ENCODE measurements at places on chromosomes 6 and 20.

GRCh38 chr20:17914957-17915356, 53.6 kb downstream of the SNX5 start:
- no peak for DNase-seq

DNA sequence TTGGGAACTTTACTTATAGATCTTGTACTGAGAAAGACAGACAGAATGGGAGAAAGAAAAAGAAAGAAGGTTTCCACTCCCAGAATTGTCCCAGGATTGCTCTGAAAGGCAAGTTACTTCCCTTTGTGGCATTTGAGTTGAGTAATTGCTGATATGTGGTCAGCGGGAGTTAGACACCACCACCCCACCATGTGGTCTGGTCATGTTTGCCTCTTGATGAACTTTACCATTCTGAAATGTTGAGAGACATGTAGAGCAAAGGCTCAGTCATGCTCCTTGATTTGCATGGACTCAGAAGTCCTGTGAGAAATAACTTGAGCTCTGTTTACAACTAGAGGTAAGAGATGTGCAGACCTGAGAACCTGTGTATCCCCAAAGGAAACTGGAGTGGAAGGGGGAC, 17.1 kb downstream of the TCF21 start:
- DNase-seq = no peak

GRCh38 chr20:36745234-36745926, 510 bp downstream of the NDRG3 start:
- no peak for DNase-seq

DNA sequence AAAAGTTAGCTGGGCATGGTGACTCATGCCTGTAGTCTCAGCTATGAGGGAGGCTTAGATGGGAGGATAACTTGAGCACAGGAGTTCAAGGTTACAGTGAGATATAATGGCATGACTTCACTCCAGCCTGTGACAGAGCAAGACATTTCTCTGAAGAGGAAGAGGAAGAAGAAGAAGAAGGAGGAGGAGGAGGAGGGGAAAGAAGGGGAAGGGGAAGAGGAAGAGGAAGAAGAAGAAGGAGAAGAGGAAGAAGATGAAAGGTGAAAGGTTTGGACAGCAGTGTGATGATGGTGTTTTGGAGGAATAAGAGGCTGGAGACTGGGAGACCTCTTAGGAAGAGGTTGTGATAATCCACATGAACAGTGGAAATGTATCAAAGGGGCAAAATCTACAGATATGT, 410.7 kb upstream of the JAG1 start:
- DNase-seq = no peak

- no peak for DNase-seq
Measured at GRCh38 chr20:36862857-36863668, 12.9 kb upstream of the TLDC2 start.

DNA sequence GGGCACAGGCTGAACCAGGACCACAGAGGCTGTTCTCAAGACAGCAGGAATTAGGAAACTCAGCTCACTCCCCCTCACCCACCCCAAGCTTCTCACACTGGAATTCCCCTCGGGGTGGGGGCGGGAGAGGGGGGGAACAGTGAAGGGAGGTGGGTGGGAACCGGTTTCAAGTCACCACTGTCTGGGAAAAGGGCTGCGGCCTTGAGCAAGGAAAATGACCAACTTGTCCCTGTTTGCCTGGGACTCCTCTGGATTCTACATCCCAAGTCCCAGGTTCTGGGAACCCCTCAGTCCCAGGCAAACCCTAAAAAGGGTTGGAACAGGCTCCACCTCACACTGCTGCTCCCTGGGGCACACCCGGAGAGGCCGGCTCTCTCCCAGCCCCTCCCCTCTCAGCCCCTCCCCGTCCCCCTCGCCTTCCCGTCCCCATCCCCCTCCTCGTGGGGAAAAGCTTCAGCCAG, 230.7 kb downstream of the TFAP2C start:
- no peak for DNase-seq

DNA sequence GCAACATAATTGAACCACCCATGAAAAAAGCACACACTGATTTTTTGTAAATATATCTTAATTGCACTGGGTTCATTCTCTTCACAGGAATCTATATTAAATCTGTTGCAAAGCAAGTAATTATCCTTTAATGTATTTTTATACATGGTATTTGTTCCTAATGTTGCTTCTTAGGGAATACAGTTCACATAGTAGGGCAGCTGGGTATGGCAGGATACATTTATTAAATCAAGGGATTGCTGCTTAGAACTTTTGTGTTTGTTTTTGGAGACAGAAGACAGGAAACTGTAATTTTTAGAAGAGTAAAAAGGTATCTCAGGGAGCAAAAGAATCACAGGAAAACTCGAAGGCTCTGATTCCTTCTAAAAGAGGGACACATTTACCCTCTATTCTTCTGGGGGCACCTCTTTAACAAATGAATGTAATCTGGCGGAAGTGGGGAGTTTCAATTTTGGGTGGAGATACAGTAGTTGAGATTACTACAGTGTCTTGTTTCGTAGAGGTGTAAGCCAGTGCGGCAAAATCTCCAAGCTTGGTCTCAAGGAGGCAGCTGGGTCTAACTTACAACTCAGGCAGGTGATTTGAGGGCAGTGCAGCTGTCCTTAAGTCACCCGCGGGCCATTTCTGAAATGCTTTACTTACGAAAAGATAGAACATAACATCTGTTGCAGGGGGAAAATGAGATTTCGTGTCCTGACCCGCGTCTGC, 812 bp upstream of the SMIM13 start:
- no peak for DNase-seq

- no peak for DNase-seq
Measured at GRCh38 chr6:3370361-3371221, 86.3 kb downstream of the SLC22A23 start.

DNA sequence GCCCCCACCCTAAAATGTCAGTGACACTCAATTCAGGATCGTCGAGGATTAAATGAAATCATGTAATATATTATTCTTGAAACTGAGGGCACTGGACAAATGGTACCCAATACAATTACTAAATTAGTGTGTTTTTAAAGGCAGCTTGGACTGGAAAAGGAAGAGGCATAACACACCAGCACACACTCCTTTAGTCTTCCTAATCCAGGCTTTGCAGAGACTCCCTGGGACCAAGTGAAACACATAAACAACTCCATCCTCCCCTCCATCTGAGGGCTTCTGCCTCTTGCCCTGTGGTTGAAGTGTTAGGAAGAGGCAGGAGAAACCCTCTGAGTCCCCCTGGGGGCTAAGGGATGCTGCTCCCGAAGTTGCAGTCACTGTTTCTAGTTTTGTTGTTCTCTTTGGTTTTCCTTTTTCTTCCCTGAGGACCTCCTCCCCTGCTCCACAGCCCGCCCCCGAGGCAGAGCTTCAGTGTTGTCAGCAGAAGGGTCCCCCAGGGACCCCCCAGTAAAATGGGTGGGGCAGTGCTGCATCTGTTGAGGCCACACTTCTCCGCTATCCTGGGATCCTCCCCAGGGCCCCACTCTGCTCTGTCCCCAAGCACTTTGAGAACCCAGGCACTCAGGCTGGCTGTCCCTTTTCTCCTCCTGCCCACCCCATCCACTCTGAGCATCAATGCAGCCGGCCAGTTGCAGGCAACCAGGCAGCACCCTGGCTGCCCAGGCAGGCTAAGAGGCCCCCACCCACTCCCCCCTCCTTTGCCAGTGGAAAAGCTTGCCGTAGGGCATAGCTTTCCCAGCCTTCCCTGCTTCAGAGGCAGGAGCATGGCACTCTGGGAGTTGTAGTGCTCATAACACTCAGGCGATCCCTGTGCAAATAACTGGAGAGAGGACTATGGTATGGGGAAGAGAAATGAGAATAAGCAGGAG, 5.9 kb downstream of the TMEM63B start:
- peak; percentile 52 for DNase-seq

DNA sequence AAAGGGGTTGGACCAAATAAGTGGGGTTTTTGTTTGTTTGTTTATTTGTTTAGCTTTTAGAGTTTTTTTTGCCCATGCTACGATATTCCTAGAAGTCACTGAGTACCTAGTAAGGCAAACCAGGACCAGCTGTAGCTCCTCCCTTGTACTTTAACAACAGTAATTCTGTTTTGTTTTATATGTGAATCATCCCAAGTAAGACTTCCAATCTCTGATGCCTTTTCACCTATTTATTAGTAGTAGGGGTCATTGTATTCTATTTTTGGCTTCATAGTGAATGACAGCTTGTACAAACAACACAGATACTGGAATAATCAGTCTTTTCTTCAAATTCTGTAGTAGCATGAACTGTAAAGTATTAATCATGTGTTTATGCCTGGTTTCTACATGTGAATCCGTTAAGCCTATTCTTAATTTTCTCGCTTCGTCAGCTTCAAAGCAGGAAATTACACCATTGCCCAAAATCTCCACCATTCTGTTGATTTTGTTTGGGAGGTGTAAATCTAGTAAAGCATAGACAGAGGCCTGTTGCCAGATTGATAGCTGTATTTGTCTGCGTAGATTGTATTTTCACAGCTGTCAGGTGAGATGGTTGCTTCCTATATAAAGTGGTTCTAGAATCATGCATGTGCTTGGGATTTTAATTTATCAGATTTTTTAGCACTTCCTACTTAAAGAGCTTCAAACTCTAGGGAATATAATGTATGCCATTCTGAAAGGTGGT, 151.5 kb upstream of the FLRT3 start:
- DNase-seq = no peak

- no peak for DNase-seq
Measured at GRCh38 chr6:128365520-128366160, 154.8 kb downstream of the PTPRK start.

DNA sequence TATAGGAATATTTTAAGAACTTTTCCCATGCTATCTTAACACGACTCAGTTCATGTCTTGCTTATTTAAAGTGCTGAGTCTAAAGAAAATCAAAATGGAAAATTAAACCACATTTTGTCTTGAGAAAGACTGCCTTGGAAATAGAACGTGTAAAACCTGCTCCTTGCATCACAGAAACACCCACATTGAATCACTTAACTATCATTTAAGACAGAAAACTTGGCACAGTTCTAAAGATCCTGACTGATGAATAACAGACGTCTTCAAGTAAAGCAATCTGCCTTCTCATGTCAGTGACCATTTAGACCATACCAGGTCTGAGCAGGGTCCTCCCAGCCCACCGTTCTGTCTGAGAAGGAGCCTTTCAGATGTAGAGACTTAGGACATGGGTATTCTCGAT, 7.4 kb downstream of the PERP start:
- DNase-seq = no peak

DNA sequence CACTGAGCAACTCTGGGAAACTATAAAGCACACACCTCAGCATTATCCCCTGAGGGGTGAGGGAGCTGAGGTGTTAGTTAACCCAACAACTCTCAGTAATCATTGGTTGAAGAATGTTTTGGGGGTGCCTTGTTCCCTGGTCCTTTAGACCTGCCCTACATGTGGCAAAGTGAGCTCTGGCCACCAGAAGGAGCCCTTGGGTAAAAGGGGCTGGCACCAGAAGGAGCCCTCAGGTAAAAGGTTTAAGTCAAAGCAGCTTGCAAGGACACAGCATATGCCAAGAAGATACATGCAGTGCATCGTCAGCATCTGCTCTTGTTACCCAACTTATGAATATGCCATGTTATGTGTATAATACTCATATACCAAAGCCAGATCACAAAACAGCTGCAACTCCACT, 1081.7 kb downstream of the KIF16B start:
- no peak for DNase-seq

DNA sequence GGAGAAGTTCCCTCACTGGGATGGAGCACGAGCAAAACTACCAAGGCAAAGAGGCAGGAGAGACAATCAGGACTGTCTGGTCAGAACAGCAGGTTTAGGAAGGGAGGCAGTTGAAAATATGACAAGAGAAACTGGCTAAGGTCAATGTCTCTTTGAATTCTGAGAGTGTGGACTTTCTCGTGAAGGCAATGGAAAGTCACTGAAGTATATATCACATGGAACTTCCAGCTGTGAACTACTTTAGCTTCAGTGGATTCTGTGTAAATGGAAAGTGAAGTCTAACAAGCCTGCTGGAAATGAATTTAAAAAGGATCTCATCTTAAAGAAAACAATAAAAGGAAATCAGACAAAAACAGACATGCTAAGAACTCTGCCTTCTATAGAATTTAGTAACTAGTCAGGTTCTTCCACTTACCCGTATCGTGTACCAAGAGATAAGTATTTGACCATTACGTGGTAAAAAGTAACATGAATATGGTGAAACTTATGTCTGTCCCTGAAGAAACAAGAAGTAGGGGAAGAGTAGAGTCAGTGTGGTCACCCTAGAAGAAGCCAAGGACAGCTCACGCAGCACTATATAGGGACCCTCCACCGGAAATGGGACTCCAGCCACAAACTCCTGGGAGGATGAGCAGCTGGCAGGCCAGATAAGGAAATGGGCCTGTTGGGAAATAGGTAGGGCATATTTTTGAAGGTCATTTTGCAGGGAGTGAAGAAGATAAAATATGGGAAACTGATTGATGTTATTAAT, 123.4 kb downstream of the MAP7 start:
- no peak for DNase-seq

- DNase-seq = no peak
Measured at GRCh38 chr6:130965656-130966055, 97.4 kb downstream of the EPB41L2 start.

GRCh38 chr6:109344226-109344625, 38.0 kb downstream of the CD164 start:
- no peak for DNase-seq

DNA sequence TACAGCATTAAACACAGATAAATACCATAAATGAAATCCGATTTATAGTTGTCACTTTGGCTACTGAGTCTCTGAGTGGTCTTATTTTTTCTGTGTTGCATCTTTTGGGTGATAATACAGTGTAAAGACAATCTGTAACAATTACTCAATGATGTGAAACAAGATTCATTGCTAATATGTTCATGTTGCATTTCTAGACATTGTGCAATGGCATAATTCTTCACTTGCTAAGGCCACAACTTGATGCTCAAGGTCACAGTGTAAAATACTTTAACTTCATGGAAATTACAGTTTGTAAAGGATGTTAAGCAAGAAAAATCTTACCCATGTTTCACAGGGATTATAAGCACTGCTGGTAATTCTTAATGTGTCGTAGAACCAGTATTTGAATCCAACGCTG, 74.9 kb upstream of the SMLR1 start:
- no peak for DNase-seq

DNA sequence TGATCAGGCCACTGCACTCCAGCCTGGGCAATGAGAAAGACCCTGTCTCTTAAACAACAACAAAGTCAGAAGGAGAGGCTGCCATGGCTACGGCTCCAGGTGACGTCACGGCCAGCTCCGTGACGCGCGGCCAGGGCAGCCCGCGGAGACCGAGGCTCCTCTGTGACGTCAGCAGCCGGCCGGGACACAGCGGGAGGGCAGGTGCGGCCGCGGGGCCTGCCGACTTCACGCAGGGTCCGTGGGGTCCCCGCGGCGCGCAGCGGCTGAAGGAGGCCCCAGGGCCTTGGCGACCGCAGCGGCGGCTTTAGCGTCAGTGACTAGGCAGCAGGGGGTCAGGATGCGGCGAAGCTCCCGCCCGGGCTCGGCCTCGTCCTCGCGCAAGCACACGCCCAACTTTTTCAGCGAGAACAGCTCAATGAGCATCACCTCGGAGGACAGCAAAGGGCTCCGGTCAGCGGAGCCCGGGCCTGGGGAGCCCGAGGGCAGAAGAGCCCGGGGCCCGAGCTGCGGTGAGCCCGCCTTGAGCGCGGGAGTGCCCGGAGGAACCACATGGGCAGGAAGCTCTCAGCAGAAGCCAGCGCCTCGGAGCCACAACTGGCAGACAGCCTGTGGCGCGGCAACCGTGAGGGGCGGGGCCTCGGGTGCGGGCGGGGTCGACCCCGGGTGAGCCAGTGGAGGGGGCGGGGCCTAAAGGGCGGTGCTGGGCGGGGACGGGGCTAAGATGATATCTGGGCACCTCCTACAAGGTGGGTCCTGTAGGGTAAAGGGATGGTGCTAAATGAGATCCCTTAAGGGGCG, at the start of gene SPAG4:
Gene SPAG4, plus strand, starts transcription at position 163 of the 798 bp plus-strand sequence. Its CDS starts 175 bp downstream, at position 338.
- DNase-seq = peak; percentile 92
